ENCODE measurements at places on chromosomes 3 and 15.

DNA sequence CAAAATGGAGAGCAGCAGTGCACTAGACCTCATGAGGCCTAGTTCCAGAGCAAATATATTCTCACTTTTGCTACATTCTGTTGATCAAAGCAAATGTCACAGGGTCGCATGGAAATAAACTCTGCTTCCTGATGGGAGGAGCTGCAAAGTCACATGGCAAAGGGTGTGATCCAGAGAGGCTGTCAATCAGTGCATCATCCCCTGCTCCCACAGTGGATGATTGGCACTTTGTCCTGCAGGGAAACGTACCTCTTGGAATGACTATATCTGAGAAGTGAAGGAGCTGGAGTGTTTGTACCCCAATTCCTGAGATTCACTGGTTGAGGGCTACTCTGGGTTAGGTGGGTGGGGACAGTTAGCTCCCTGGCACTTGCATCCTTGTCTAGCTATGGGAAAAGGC, 195.1 kb upstream of the CTDSPL start:
- no peak for DNase-seq

DNA sequence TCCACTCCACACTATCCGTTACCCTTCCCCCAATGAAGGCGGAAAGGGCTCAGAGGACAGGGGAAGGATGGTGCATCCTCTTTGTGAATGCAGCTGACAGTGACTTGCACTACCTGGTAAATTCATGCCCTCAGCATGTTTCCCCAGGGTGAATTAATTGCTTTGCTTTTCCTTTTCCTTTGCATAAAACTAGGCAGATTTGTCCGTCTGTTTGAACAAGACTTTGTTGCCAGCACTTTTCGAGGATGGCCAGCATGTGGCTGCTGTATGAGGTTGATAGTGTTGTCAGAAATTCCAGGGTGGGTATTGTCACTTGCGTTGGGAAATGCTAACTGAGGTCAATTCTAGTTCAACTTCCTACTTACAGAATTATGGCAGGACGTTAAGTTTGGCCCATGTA, 79.0 kb upstream of the RARB start:
- no peak for DNase-seq

DNA sequence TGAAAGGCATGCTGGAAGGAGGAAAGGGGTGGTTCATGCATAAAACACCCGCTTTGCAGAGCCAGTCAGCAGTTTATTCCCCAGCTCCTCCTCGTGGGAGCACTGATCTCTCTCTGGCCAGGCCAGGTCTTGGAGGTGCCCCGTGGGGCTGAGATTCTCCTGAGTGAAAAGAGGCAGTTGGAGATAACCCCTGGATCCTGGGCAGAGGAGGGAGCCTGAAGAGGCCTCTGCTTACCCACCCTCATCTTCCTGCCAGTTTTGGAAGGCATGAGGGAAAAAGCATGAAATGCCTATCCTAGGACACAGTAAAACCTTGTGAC, 108.3 kb downstream of the SEMA5B start:
- no peak for DNase-seq

GRCh38 chr3:149233323-149233722, 11.7 kb upstream of the CP start:
- no peak for DNase-seq

DNA sequence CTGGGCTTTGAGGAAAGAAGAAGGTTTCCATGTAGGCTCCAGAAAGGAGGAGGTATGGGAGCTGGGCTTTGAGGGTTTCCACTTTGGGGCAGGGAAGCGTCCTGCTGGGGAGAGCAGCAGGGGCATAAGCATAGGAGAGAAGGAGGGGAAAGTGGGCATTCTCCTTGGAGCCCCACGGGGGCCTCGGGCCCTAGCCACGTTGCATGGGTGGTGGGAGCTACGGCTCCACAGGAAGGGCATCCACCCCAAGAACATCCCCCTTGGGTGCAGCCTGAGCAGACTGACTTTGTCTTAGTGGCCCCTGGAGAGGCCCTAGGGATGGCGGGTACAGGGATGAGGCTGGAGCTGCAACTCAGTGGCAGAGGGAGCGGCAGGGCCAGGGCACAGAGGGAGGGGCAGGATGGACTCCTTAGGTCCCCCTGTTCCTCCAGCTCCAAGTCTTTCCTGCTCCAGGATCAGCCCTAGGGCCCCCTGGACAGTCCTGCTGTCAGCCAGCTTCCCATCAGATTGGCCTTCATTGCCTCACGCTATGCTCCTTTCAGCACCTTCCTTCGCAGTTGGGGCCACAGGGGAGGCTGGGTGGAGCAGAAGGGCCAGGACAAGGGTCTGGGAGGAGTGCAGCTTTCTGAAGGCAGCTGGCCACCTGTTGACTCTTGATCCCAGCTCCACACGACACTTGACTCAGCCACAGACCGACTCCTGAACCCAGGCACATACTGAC, 22.9 kb downstream of the PRR20G start:
- DNase-seq, result no peak

DNA sequence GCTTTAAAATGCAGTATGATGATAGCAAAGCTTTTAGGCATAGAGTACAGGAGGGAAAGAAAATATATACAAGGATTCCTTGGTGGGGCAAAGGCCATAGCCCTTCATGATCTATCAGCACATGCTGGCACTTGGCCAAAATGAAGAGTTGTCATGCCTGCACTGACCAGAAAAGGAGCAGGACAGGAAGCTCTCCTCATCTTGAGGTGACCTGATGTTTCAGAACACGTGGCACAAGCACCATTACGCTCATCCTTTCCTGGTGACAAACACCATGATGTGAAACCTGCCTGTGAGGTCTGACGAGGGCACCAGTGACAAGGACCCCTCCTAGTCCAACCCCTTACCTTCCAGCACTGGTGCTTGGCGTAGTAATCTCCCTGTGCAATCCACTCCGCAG, 77.9 kb upstream of the DCLK3 start:
- no peak for DNase-seq

- no peak for DNase-seq
These were observed 14.6 kb upstream of the RPS17 start for GRCh38 chr15:82554849-82555248.

GRCh38 chr3:71657831-71658530, 67.2 kb downstream of the EIF4E3 start:
- DNase-seq, result no peak
